Brain microvascular endothelial cell (primary cell): ENCODE measurements at places on chromosomes 12 and 14.
A peak's percentile ranks its signal among the peaks of the same experiment; 100 is the strongest.

- DNase-seq: no peak
Observed at GRCh38 chr14:95652690-95653089, 33.5 kb upstream of the TCL1B start.

- DNase-seq: no peak
Observed at GRCh38 chr12:70403826-70404225, 37.7 kb downstream of the KCNMB4 start.

GRCh38 chr14:56659964-56660551, 80.5 kb downstream of the TMEM260 start:
- peak; percentile 39 for DNase-seq

DNA sequence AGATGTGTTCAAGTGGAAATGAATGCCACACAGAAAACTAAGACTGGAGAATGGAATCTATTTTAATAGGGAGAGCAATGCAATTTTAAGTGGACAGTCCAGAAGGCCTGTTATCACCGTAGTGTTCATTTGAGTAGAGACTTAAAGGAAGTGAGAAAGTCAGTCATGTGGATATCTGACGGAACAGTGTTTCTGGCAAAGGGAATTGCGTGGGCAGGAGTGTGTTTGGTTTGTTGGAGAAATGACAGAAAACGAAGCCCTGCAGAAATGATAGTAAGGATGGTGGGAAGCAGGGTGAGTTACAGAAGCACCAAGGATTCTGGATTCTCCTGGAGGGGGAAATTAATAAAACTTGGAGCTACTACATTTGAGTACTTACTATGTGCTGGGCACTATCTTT, 776.6 kb downstream of the MED13L start:
- DNase-seq: no peak

- DNase-seq: no peak
Observed at GRCh38 chr12:96749999-96750398, 157.1 kb upstream of the NEDD1 start.

- no peak for DNase-seq
Observed at GRCh38 chr14:39731912-39732311, 299.7 kb upstream of the FBXO33 start.

DNA sequence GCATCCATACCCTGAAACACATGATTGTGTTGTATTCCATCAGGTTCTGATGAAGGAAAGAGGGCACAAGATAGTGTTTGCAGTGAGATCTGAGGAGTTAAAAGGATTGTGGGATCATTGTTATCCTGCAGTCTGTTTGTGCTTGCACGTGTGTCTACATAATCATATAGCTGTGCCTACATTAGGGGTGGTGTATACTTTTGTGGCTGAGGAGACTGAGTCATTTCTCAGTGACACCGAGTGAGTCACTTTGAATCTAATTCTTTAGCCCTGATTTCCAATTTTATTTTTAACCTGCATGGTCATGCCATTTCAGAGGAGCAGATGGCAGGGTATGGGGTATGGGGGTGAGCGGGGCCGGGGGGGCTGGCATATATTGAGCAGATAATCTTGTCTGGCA, 133.2 kb downstream of the ANO4 start:
- peak; percentile 19 for DNase-seq

DNA sequence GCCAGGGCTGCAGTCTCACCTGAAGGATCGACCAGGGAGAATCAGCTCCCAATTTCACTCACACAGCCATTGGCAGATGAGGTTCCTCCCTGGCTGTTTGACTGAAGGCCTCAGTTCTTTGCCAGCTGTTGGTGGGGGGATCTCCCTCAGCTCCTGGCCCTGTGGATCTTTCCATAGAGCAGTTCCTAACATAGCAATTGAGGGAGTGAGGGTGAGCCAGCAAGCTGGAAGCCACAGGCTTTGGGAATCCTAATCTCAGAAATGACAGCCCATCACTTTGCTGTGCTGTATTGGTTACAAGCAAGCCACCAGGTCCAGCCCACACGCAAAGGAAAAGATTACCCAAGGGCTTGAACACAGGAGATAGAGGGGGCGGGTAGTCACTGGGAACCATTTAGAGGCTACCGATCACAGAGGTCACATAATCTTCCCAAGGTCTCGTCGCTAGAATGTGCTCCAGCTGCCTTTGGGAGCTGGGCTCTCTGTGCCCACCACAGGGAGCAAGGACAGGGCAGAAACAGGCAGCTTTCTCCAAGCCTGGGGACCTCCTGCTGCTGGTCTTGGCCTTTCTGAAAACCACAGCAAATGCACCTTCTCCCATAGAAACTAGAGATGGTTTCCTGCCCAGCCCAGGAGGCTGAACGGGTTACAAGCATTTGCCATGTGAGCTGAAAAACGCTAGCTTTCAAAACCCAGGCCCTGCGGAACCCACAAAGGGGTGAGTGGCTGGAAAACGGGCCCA, 4.6 kb upstream of the OTUB2 start:
- DNase-seq: no peak

GRCh38 chr14:104537613-104537988, 42.0 kb upstream of the C14orf180 start:
- DNase-seq: no peak

GRCh38 chr14:37437490-37437889, 157.6 kb downstream of the FOXA1 start:
- no peak for DNase-seq

DNA sequence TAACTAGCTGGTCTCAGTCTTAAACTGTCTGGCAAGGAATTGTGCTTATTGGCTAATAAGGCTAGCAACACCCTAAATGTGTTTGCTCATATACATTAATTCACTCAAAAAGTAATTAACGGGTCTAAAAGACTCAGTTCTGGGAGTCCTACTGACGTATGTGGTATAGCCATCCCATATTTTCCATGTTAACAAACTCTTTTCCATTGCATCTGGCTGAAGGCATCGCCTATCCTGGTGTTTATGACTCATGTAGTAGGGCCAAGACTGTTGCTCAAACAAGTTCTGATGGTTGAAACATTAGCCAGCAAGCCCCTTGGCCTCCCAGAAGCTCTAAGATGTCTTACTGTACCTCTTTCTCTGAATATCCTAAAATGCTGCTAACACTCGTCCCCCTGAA, 98.5 kb downstream of the PHLDA1 start:
- peak; percentile 77 for DNase-seq

DNA sequence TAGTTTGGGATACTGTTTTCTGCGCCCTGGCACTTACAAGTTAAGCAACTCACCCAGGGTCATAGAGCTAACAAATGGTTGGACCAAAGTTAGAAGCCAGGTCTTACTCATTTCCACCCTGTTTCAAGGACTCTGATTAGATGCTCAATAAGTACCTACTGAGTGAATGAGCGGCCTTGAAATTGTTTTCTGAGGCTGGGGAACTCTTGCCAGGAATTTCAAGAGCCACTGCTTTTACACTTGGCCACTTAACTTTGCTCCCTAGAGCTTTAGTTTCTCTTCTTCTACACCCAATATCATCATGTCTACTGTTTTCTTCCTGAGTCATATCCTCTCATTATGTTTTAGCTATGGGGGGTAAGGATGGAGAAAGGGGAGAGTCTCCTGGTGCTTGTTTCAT, 431.6 kb downstream of the ZFP36L1 start:
- DNase-seq: peak; percentile 64

DNA sequence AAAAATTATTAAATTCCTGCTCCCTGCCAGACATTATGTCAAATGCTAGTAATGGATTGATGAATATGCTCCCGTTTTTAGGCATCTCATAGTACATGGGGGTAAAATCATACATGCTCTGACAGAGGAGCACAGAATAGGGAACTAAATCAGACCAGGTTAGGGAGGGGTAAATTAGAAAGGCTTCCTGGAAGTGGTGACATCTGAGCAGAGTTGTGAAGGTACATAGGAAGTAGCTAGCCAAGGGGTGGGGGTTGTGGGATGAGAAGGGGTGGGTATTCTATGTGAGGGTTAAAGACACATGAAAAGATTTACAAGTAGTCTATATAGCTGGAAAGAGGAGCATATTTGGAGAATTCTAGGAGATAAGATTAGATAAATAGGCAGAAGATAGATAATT, 171.7 kb upstream of the FBXO33 start:
- no peak for DNase-seq

DNA sequence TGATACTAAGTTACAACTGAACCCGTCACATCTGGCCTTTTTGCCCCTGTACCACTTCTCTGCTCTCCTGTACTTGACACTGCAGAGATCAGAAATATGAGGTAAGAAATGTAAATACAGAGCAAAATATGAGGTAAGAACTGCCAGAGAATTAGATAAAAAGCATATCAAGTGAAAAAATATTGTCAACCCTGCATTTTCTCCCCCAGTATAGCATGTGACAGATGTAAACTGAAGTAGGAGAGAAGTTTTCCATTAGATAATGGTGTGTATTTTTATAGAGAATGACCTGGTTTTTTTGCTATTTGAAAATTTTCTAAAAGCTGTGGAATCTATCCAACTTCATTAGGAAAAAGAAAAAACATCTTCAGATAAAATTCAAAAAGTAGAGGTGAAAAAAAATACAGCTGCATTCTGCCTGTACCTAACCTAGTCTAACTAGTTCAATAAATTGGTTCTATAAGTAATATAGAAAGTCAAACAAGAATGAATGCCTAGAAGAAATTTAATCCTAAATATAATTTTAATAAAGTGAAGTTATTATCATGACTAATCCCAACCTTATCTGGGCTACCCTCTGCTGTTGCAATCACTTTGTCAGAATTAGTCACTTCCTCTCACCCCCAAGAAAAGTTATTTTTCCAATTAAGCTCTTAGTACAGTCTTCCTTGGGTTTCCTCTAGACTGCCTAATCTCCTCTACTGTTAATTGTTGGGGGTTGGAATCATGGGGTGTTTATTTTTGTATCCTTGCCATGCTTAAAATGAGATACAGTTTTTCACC, 210.0 kb downstream of the RASSF9 start:
- peak; percentile 64 for DNase-seq

GRCh38 chr12:50505675-50506530, 1.1 kb downstream of the DIP2B start:
- DNase-seq: peak; percentile 4

- DNase-seq: no peak
Observed at GRCh38 chr12:65414526-65414925, 136.0 kb downstream of the MSRB3 start.

DNA sequence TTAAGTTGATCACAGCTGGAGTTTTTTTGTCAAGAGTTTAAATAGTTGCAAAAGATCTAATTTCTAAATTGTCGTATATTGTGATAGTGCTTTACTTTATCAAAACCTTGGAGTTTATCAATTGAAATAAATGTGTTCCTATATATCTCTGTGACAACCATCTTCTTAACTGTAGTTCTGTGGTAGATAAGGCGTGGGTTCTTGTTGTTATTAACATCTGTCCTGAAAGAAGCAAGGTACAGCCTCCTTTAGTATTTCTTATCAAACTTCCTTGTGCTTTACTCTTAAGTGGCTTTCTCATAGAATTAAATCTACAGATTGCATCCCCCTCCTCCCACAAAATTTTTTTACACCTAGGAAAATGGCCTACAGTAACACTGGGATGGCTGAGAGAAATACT, 7.3 kb downstream of the SCYL2 start:
- DNase-seq: no peak

DNA sequence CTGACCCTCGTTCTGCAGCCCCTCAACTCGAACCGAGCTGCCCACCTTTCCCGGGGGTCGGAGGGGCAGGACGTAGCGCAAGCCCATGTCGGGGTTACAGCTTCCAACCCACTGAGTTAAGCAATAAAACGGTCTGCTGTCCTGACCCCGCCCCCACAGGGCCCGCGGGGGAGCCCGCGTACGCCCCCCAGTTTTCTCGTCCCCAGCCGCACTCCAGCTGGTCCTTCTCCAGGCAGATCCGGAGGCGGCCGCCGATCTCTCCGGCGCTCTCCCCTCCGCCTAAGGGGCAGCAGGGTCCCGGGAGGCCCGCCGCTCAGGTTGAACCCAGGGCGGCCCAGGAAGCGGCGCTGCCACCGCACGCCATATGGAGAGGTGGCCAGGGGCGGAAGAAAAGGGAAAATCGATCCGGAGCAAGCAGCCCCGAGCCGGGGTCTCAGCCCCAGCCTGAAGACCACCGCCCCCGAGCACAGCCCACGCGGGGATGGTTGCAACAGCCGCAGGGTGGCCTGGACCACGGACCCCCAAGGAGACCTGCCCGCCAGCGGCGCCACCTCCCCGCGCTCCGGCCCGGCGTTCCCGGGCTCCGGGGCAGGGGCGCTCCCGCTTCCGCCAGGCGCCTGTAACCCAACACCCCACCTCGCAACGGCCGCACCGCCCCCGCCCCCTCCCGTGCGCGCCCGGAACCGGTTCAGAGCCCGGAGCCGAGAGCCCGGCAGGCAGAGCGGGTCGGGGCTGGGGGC, 760 bp downstream of the ACTN1 start:
- DNase-seq: no peak
